ENCODE measurements at places on chromosomes 7 and 10.

DNA sequence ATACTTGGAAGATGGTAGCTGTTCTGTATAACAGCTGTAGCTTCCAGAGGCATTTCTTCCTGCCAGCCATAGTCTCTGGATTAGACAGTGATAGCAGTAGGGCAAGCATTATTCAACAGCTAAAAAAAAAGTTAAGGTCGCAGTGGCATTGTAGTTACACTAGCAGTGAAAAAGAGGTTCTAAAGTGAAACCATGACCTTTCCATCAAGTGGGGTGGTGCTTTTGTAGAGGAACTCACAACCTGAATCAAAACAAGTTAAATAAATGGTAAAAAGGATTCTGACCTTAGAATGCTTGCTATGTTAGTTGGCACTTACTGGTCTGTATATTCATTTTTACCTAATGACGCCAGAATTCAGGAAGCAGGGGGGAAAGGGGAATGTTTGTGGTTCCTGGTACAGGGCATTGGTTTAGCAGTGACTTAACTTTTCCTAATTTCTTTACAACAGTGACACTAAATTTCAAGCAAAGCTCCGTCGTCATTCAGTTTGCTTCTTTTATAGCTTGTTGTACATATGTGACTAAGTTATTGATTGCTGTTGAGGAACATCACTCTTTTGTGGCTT lies 55.0 kb downstream of the GBF1 start:
- no peak for DNase-seq

DNA sequence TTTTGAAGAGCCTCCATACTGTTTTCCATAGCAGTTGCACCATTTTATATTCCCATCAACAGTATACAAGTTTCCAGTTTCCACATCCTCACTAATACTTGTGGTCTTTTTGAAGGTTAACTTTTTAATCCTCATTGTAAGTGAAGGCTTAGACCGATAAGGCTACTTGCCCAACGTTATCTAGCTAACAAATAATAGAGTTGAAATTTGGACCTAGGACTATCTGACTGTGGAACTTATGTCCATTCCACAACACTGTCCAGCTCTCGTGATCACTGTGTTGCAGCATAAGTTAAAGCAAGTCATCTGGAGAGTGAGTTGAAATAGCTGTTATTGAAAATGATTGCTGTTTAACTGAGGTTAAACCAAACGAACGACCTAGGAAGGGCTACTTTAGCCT lies 84.0 kb downstream of the ZNF92 start:
- no peak for DNase-seq

GRCh38 chr10:31395695-31396094 lies 76.7 kb downstream of the ZEB1 start:
- DNase-seq, result no peak

DNA sequence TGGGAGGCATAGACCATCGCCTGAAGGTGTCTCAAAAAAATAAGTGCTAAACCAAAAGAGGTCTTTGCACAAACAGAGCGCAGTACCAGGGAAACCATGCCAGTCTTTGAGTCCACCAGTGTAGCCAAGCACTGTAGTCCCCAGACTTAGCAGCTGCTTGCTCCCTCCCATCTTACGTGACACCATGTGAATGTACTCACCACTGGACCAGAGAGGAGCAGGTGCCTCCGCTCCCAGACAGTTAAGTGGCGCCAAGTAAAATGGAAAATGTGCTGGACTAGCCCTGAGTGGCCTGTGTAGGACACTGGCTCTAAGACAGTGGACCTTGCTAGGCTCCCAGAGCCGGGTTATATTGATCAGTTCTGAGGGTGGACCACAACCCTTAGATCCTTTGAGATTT lies 47.7 kb upstream of the PLEKHA1 start:
- DNase-seq, result no peak

- no peak for DNase-seq
Measured at GRCh38 chr10:89695307-89695706, 6.1 kb upstream of the KIF20B start.
